Left cardiac atrium (tissue), 4 donors: ENCODE measurements at places on chromosomes 12 and 14. TPM values are rescaled to one million over a fixed set of nuclear protein-coding genes. Genes with fewer than 3 reads are reported as not detected.

- peak; percentile 66 for DNase-seq
These were observed 3.3 kb upstream of the EXOC3L4 start for GRCh38 chr14:103091041-103091882.

DNA sequence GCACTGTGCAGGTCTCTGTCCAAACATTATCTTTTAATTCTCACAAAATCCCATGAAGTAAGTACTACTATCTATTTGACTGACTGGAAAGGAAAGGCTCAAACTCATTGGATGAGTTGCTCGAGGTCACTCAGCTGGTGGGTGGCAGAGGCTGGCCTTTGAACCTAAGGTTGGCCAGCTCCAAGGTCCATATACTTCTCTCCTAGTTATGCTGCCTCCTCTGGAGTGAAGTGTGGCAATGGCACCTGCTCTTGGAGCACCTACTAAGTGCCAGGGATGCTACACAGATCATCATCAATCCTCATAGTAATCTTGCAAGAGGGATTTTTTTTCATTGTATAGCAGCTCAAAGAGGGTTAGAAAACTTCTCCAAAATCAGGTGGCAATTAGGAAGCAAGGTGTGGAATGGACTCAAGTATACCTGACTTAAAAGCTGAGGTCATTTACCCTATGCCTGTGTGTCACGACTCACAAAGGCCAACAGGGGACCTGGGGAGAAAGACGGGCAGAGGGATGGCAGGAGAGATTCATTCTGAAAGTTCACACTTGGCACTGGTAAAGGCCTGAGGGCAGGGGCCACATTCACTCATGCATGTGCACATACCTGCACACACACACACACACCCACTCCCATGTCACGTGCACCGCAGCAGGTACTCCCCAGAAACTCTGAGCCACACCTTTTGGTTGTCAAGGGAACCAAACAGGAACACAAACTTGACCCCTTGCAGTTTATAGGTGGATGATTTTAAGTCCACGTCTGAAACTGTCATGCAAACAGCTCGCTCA is 146.4 kb downstream of the FOXN3 start:
- DNase-seq: no peak

DNA sequence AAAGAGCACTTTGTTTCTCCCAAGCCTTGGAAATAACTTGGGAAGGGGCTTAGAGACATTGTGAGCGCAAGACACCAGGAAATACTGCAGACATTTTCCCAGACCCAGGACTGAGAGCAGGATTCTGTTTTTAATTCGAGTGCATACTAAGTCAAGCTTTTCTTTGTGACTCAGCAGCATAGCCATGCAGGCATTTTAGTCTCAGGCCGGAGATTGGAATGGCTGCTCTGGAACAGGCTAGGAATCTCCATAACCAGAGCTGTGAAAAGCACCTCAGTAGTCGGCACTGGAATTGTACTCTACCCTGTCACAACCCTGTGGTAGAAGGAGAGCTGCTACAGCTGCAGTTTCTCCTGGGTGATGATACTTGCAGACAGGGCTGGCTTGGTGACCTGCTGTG is 28.9 kb upstream of the GARIN6 start:
- DNase-seq: no peak

The KRT2 gene
- not detected for total RNA-seq

The CLEC2A gene
- not detected for total RNA-seq

The DBX2 gene
- total RNA-seq: 0.50 TPM

The NRL gene
- total RNA-seq: 1.6 TPM
